CD8-positive, alpha-beta memory T cell (primary cell): ENCODE measurements at places on chromosomes 11 and 22. TPM values are rescaled to one million over a fixed set of nuclear protein-coding genes. Genes with fewer than 3 reads are reported as not detected.

The PRAME gene
- total RNA-seq, result not detected

The PRSS23 gene
- 4.9 TPM for total RNA-seq

- H3K4me1 ChIP-seq, result no peaks in the 10 kb centered on the region
- no peaks in the 10 kb centered on the region for H3K36me3 ChIP-seq
- H3K27ac ChIP-seq, result no peak overlapping the region
- no peak for DNase-seq
- H3K27me3 ChIP-seq, result no peaks in the 10 kb centered on the region
- H3K4me3 ChIP-seq, result no peak overlapping the region
These were observed 606.8 kb downstream of the NTM start for GRCh38 chr11:131977231-131977630.

GRCh38 chr11:103959279-103959942, 77.0 kb upstream of the DDI1 start:
- no peaks in the 10 kb centered on the region for H3K4me1 ChIP-seq
- H3K4me3 ChIP-seq, result no peak overlapping the region
- no peak overlapping the region for H3K27ac ChIP-seq
- H3K27me3 ChIP-seq, result no peaks in the 10 kb centered on the region
- no peaks in the 10 kb centered on the region for H3K36me3 ChIP-seq
